Natural killer cell (primary cell): ENCODE measurements at places on chromosomes 16 and 17. TPM values are rescaled to one million over a fixed set of nuclear protein-coding genes. Genes with fewer than 3 reads are reported as not detected.
A peak's percentile ranks its signal among the peaks of the same experiment; 100 is the strongest.

TIMP2 gene
- total RNA-seq = 3.6 TPM

DNA sequence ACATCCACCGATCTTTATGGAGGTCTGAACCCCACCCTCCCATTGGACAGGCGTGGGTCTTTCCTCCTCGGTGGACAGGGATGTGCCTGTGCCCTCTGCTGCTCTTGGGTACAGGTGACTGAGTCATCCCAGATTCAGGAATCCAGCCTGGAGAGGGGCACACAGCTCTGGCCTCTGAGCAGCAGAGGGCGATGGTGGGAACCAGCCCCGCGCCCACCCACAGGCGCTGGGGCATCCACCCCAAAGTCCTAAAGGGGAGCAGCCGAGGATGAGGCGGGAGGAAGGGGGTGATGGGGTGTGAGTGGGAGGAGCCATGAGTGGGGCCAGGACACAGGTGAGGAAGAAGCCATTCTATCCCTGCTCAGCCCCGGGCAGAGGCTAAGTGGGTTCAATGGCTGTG lies 35.0 kb downstream of the ENGASE start:
- H3K36me3 ChIP-seq = no peaks in the 10 kb centered on the region
- DNase-seq = no peak
- H3K27me3 ChIP-seq = no peaks in the 10 kb centered on the region
- H3K4me1 ChIP-seq = no peaks in the 10 kb centered on the region
- no peak overlapping the region for H3K4me3 ChIP-seq

- H3K4me3 ChIP-seq = peak overlapping the region; percentile 94
- no peaks in the 10 kb centered on the region for H3K27me3 ChIP-seq
- H3K4me1 ChIP-seq = peaks cover 56% of the 10 kb centered on the region
- H3K27ac ChIP-seq = peak overlapping the region; percentile 96
- DNase-seq = no peak
Observed at GRCh38 chr17:5582209-5583185, 1.8 kb downstream of the NLRP1 start.

OTOA gene
- total RNA-seq = not detected

DHRS7C gene
- not detected for total RNA-seq

GRCh38 chr17:72359274-72359673 lies 238.5 kb downstream of the SOX9 start:
- H3K36me3 ChIP-seq = no peaks in the 10 kb centered on the region
- H3K27me3 ChIP-seq = no peaks in the 10 kb centered on the region
- no peaks in the 10 kb centered on the region for H3K4me1 ChIP-seq
- no peak overlapping the region for H3K27ac ChIP-seq

TBC1D3D gene
- 2.6 TPM for total RNA-seq

GRCh38 chr16:71426880-71427615 lies 14.8 kb downstream of the TLE7 start:
- H3K27me3 ChIP-seq = no peaks in the 10 kb centered on the region
- H3K4me1 ChIP-seq = no peaks in the 10 kb centered on the region
- H3K27ac ChIP-seq = no peak overlapping the region
- H3K4me3 ChIP-seq = no peak overlapping the region

RPS15A gene
- total RNA-seq = 1,687 TPM

DNA sequence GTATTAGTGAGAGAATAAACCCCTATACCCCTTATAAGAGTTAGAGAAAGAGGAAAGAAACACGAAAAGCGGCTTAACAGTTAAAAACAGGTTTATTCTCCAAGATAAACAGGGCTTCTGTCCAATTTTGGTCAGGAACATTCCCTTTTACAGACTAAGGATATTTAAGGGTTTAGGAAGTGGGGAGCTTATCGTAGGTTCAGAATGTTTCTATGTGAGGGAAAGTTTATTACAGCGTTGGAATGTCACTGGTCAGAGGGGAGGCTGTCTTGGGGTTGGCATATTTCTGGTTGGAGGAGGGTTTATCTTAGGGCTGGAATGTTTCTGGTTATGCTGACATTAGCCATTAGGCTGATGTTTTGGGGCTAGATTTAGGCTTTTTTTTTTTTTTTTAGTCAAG lies 34.1 kb upstream of the WWOX start:
- no peak overlapping the region for H3K27ac ChIP-seq
- no peaks in the 10 kb centered on the region for H3K4me1 ChIP-seq
- no peaks in the 10 kb centered on the region for H3K36me3 ChIP-seq
- no peaks in the 10 kb centered on the region for H3K27me3 ChIP-seq
- no peak for DNase-seq

CCDC43 gene
- total RNA-seq = 23.7 TPM

DNA sequence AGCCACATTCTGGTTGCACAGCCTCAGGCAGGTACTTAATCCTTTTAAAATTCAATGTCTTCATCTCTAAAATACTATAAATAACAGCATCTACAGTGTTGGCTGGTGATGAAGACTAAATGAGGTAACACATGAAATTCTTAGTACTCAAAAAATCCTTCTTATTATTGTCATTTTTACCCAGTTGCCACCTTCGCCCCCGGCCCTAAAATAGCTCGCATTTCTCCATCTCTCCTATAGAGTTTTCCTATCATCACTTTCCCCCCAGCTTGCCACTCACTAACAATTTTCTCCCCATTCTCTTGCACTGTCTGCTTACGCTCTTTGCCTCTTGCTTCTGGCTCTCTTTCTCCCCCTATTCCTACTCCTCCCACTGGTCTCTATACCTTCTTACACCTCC lies 59.9 kb upstream of the MARCHF10 start:
- no peak overlapping the region for H3K27ac ChIP-seq
- no peak overlapping the region for H3K4me3 ChIP-seq
- no peaks in the 10 kb centered on the region for H3K4me1 ChIP-seq
- no peaks in the 10 kb centered on the region for H3K36me3 ChIP-seq

DNA sequence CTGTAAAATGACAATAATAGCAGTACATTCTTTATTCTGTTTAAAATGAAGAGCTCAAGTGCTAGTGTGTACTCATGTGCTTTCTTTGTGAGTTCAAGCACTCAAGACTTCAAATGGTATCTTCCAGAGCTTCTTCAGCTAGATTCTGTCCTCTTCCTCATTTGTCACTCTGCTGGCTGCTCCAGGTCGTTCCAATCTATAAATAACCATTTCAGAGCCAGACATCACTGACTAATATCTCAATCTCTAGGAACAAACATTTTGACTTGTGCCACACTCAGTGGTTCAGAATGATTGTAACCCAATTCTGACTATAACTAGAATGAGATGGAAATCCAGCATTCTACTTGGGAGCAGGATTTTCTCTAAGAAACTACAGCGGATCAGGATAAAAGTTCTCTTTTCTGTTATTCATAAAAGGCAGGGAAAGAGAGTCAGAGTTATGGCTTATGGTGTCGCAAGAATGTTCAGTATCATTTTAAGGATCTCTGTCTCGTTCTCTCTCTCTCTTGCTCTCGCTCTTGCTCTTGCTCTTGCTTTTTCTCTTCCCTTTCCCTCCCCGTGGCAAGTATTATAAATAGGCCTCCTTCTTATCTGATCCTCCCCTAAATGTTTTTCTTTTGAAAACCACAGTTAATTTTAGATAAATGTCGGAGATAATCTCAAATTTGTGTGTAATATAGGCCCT lies 116.3 kb upstream of the MAF start:
- H3K36me3 ChIP-seq = no peaks in the 10 kb centered on the region
- H3K27ac ChIP-seq = no peak overlapping the region
- no peak for DNase-seq
